Prostate gland (tissue), 2 donors: ENCODE measurements at places on chromosomes 12 and 14.

DNA sequence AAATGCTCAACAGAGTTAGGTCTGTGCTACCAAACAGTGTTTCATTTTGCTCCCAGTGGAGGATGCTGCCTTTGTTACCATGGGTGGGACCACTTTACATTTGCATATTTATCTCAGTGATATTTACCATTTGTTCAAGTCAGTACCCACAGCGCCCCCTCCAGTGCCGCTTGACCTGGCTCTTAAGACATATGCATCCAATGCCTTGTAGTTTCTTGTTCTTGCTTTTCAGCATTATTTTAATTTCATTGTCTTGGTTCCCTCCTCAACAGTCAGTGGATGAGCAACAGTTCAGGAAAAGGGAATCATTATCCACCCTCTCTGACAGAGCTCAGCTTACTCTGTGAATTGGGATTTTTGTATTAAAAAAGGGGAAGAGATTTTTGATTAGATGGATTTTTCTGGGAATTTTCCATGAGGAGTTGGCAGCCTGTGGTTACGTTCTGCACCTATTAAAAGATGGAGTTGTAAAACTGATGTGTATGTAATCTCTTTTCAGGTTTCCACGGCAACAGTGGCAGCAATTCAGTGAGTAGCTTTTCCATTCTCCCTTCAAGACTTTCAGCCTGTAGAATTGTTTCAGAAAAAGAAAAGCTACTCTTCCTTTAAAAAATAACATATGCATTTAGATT is 240.5 kb upstream of the DAAM1 start:
- no peak for DNase-seq

- DNase-seq = no peak
Measured at GRCh38 chr12:128337431-128338170, 70.6 kb downstream of the TMEM132C start.

DNA sequence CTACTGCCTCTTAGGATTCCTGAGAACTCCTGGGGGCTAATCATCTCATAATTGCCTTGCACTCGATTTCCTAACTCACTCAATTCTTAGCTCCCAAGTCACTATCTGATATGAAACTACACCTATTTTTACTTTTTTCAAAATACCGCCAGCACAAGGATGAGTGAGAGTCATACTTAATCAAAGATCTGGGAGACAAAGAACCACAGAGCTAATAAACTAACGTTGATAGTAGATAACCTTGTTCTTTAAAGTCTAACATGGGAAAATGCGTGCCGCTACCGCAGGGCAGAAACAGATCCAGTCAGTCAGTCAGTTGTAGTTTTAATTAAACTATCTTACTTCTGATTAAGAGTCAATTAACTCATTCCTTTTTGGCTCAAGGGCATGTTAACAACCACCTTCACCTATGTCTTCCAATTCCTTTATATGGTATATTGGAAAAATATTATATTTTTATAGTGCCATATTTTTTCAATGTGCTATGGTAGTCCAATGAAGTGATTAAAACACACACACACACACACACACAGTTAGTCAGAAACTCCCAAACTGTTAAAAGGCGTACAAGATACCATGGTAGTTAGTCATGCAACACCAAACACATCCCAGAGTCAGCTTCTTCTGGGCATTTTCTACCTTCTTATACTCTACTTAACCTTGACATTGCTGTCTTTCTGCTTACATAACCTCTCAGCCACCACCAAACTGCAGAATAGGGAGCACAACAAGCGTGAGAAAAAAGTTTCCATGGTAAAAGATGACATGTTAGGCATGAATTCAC is 114.0 kb downstream of the KLHL28 start:
- no peak for DNase-seq

- peak; percentile 55 for DNase-seq
Measured at GRCh38 chr12:7092229-7092985, at the start of gene C1R. TSS of gene C1R (minus strand) at chr12:7092445. CDS start at chr12:7092388, 57 bp downstream.

- no peak for DNase-seq
Measured at GRCh38 chr12:102543494-102544485, 63.4 kb upstream of the IGF1 start.

DNA sequence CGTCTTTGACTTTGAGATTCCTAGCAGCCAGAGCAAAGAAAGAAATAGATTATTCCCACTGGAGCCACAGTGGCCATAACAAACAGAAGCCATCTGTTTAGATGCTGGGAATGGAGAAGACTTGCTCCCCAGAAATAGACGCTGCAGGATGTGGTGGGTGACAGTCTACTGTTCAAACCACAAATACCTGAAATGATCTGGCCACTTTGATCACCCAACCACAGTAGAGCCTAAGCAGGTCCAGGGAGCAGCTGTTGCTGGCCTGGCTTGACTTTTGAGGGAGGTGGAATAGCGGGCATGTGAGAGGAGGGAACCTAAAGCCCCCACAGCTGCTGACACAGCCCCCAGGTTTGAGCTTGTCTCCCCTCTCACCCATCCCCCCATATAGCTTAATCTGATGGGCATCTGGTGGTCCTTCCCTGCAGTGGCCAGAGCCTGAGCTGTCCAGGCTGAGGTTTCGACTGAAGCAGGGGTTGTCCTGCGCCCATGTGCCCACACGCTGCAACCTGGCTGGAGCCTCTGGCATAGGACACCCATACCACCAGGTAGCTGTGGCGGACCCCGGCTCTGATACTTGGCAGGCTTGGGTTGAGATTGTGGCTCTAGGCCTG is 38.7 kb downstream of the SH2B3 start:
- no peak for DNase-seq

DNA sequence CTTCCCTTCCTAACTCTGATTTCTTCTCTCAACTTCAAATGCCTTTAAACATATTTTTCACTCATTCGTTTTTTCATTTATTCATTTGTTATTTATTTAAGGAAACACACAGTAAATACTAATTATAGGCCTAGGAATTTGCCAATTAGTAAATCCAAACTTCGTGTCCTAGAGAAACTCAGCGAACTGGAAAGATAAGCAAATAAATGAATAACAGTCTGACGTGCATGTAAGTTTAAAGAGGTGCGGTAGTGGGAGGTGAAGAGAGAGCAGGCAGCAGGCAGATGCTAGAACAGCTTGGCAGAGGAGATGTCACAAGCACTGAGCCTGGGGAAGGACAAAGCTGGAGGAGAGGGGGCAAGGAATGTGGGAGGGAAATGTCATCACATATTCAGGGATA is 228.2 kb downstream of the DPY19L2 start:
- peak; percentile 40 for DNase-seq

GRCh38 chr12:124094733-124095132 is 121.7 kb downstream of the ZNF664 start:
- DNase-seq = no peak

GRCh38 chr14:29242755-29243754 is 476.5 kb downstream of the FOXG1 start:
- DNase-seq = no peak

DNA sequence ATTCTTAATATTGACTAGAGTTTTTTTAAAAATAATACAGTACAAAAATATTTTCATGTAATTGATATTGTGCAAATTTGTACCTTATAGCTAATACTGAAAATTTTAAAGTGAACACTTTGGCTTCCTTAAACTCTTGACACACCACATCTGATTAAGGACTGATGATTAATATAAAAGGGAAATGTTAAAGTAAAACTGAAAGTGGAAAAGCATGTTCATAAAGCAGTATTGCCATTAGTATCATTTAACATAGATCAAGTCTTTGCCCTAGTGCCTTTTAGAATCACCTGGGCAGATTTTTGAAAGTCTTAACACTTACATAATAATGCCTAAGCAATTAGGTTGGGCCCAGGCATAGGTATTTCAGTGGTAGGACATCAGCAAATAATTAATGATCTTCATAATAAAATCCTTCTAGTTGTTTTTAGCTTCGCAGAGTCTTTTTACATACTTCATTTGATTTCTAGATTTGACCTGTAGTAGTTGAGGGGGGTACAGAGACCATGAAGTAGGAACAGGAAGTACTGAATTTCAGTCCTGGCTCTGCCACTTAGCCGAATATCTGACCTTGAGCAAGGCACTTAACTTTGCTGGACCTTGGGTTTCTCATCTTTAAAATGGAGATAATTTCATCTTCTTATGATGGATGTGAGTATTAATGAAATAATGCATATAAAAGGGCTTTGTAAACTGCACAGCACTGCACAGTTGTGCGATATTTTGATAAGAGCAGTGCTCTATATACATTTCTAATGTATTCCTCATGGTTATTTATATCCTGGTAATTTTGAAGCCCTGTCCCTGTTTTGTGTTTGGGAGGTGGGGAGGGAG is 43.7 kb downstream of the MARK3 start:
- DNase-seq = no peak

DNA sequence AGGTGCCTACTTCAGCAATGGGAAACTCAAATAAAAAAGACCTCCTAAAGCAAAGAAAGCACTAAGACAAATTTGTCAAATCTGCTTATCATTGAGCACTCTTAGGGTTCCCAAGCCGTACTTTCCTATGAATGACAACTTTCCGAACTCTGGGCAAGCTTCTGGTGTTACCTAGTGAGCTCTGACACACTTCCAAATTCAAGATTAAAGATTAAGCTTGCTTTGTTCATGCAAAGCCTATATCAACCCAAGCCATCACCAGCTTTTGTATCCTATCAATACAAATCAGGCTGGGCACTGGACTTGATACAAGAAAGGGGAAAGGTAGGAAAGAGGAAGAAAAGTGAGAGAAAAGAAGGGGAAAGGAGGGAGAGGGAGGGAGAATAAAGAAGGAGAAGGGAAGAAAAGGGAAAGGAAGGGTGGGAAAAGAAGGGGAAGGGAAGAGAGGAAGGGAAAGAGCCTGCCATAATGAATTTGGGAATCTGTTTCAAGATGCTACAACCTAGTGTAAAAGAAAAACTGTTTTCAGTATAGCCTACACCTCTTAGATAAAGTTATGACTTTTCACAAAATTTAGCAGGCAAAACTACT is 23.8 kb upstream of the FBLN5 start:
- no peak for DNase-seq

GRCh38 chr12:128971802-128972201 is 118.5 kb downstream of the GLT1D1 start:
- DNase-seq = no peak

DNA sequence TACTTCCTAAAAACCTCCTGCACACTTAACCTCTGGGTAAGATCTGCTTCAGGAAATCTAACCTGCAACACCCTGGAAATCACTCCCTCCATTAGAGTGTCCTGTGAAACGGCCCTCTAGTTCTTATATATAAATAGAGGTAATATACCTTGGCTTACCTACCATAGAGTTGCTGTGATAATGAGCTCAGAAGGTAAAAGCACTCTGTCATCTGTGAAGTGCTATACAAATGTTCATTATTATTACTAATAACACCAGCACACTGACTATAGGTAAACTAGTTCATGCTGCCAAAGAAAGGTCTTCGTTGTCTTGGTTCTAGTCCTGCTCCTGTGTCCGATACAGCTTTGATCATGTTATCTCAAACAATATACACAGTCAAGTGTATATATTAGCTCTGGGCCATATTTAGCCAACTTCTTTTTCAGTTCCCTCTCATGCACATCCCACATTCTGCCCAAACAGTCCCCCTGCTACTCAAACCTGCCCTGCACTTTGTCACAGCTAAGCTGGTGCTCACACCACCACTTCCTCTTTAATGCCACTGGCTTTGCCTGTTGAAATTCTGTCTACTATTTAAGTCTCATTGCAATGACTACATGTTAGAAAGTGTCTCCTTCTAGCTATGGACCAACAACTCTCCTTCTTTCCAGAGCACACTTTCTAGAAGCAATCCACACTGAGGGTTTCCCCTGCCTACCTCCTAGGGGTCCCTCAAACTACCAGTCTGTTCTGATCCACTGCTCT is 5.1 kb downstream of the E2F7 start:
- DNase-seq = no peak

GRCh38 chr12:93684716-93685115 is 7.5 kb downstream of the CRADD start:
- no peak for DNase-seq

GRCh38 chr14:60178164-60178563 is 13.0 kb upstream of the DHRS7 start:
- no peak for DNase-seq

- no peak for DNase-seq
Measured at GRCh38 chr14:91754185-91754584, 22.3 kb upstream of the CATSPERB start.

DNA sequence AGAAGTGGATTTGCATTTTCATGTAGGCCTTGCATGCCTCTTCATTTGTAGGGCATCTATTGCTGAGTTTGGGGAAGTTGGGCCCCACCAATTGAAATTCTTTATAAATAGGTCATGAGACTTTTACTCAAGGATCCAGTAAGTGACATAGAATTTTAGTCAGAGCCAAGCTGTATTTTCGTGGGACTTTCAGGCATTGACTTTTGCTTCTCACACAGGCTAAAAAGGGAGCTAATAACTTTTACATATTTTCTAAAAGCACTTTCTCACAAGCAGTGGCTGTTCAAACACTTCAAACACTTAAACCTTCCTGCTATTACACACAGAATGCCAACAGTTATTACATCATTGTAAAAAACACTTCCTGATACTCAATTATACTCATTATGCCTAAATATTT is 260.5 kb downstream of the MSRB3 start:
- DNase-seq = no peak

DNA sequence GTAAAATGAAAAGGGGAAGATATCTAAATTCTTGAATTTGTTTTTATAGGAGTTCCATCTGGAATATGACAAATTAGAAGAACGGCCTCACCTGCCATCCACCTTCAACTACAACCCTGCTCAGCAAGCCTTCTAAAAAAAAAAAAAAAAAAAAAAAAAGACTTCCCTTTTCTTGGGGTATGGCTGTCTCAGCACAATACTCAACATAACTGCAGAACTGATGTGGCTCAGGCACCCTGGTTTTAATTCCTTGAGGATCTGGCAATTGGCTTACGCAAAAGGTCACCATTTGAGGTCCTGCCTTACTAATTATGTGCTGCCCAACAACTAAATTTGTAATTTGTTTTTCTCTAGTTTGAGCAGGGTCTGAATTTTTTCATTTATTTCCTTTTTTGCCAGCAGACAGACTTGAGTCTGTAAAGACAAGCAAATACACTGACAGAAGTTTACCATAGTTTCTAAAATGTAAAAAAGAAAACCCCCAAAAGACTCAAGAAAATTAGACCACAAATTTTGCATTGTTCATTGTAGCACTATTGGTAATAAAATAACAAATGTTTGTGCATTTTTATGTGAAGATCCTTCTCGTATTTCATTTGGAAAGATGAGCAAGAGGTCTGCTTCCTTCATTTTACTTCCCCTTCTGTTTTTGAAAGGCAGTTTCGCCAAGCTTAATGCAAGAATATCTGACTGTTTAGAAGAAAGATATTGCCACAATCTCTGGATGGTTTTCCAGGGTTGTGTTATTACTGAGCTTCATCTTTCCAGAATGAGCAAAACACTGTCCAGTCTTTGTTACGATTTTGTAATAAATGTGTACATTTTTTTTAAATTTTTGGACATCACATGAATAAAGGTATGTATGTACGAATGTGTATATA is 12.1 kb upstream of the KCNMB4 start:
- DNase-seq = no peak

DNA sequence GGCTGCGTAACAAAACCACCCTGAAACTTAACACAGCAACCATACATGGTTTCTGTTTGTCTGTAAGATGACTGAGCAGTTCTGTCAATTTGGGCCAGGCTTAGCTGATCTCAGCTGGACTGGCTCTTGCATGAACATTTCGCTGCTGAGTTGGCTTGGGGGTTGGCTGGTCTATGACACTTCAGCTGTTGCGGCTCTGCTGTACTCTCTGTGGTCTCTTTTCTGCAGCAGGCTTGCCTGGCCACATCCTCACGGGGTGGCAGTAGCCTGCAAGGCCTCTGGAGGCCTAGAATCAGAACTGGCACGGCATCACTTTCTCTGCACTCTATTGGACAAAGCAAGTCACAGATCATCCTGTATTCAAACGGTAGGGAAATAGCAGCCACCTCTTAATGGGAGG is 216.2 kb downstream of the BCL11B start:
- no peak for DNase-seq

GRCh38 chr12:117980616-117981015 is 11.8 kb upstream of the KSR2 start:
- DNase-seq = no peak
